Left renal cortex interstitium (tissue), 4 donors: ENCODE measurements at places on chromosomes 16 and 17.

- no peak for DNase-seq
These were observed 141.9 kb upstream of the SDK2 start for GRCh38 chr17:73785958-73786743.

GRCh38 chr16:15446901-15447300 lies 12.5 kb downstream of the BMERB1 start:
- DNase-seq: no peak

DNA sequence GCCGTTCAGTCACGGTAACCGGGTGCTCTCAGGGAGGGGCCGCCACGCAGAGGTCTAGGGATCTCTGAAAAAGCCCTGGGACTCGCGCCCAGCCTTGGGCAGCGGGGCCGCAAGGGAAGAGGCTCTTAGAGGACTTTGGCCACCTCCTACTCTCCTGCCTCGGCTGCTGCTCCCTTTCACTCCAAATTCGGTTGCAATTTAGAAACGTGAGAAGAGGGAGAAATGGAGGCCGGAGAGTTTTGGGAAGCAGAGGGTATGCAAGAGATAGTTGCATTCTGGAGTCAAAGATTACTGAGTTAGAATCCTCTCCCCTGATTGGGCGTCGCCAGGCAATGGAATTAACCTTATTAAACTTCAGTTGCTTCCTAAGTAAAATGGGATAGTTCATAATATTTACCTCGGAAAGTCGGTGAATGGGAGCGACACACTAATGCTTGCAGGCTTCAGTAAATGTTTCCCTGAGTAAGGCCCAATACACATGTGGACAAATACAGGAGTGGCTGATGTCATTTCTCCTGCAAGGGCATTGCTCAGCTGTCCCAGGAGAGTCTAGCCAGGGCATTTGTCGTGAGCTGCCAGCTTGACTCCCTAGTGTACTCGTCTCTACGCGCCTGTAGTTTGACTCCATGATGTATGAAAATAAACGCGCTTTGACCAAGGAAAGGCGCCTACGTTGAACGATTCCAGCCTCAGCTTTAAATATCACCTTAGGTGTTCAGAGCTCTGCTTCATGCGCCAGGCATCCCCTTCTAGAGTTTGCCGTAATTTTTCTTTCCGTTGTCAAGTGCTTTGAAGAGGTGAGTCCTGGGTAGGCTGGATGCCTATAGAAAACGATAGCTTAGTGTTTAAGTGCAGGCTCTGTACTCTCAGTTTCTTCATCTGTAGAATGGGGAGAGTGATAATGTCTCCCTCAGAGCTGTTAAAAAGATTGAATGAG lies 667 bp downstream of the OGFOD1 start:
- DNase-seq: peak; percentile 50

DNA sequence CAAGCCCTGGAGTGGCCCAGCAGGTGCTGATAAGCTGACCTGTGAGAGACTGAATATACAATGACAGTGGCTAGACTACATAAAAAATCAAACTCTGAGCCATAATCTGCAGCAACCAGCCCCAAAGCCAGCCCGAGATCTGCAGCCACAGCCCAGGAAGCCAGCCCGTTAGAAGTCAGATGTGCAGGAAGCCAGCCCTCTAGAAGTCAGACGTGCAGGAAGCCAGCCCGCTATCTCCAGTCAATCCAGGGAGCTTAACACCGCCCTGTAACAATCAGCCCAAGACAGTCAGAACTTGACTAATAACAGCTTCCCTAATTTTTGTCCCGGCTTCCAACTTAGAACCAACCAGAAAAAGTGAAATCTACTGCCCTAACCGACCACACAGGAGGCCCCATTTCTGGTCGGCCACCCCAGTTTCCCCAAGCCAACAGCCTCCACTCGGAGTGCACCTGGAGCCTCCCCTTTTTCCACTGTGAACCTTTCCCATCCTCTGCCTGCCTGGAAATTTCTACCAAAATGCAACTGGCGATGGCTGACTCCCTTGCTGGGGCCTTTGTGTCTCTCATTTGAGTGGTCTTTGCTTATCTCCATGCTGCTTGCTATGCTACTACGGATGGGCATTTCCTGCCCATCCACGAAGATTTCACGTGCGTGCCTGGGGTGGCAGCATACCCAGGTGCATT lies 769.3 kb downstream of the KCNJ18 start:
- no peak for DNase-seq

DNA sequence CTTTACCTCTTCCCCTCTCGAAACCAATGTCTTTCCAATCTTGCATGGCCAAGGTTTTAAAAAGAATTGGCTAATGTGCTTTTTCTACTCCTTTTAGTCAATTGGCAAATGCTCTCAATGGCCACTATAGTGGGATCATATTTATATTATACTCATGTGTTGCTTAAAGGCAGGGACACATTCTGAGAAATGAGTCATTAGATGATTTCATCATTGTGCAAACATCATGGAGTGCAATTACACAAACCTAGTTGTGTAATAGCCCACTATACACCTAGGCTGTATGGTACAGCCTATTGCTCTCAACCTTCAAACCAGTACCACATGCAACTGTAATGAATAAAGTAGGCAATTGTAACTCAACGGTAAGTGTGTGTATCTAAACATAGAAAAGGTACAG lies 180.9 kb downstream of the HS3ST3A1 start:
- DNase-seq: no peak

GRCh38 chr17:76969598-76970172 lies 101.5 kb downstream of the MGAT5B start:
- DNase-seq: no peak

DNA sequence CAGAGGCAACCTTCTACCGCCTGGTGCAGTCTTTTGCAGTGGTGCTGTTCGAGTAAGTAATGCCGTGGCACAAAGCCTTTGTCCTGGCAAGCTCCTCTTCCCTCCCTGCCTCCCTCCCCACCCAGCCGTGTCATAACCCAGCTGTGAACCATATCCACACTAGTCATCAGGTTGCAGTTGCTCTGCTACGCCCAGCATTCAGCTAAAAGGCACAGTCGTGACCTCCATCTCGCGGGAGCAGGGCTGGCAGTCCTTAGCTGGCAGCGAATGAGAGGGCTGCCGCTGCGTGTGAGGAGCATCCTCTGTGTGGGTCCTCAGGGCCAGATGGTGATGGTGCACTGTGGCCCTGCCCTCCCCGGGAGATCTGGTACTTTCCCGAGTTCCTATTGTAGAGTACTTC lies 39.3 kb downstream of the CIBAR2 start:
- no peak for DNase-seq

DNA sequence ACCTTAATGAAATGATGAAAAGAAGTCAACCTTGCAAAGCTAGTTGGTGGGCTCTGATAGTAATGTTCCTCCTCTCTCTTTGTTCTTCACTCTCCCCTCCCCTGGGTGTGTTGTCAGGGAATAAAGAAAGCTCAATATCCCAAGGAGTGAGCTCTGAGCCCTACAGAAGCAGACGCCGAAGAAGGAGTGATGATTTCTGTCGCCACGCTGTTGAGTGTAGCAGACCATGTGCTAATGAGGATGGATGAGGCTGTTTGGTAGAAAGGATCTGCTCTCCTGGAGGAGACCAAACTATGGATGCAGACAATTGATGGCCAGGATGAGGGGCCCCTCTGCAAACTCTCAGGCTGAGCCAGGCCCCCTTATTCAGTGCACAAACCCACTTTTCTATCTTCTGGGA lies 140.0 kb upstream of the DNAH9 start:
- DNase-seq: no peak
